Activated CD8-positive, alpha-beta memory T cell treated with anti-CD3 and anti-CD28 coated beads for 1 hour (primary cell): ENCODE measurements at places on chromosomes 3 and 15.

GRCh38 chr3:84961521-84962255 is 2.9 kb downstream of the CADM2 start:
- no peak for DNase-seq

- DNase-seq, result no peak
Measured at GRCh38 chr15:83475551-83475950, 28.4 kb downstream of the SH3GL3 start.

- no peak for DNase-seq
Measured at GRCh38 chr3:94716326-94717018, 653.6 kb downstream of the NSUN3 start.

DNA sequence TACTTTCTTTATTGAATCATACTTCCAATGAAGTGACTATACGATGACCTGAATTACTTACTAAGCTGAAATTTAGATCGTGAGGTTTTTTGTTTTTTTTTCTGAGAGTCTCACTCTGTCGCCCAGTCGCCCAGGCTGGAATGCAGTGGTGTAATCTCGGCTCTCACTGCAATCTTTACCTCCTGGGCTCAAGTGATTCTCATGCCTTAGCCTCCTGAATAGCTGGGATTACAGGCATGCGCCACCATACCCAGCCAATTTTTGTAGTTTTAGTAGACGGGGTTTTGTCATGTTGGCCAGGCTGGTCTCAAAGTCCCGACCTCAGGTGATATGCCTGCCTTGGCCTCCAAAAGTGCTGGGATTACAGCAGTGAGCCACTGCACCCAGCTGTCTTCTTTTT is 28.7 kb downstream of the SPPL2A start:
- DNase-seq, result no peak

DNA sequence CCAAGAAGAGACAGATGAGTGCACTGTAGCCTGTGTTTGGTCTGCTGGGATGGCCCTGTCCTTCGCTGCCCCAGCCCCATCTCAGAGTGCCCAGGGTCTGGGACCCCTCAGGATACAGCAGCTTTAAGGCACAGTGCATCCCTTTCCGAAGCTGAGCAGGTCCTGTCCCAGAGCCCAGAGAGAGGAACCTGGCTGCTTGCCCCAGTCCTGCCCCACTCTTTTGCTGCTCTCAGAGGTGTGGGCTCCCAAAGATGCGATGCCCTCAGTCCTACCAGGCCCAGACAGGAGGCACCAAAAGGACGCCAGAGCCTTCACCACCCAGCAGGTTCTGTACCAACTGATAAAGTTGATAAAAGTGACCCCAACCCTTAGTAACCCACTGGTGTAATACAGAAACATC is 8.2 kb downstream of the PLCD1 start:
- no peak for DNase-seq

GRCh38 chr3:13509059-13509815 is 29.1 kb downstream of the HDAC11 start:
- DNase-seq, result no peak

GRCh38 chr3:14577897-14578296 is 37.8 kb upstream of the GRIP2 start:
- DNase-seq, result no peak

DNA sequence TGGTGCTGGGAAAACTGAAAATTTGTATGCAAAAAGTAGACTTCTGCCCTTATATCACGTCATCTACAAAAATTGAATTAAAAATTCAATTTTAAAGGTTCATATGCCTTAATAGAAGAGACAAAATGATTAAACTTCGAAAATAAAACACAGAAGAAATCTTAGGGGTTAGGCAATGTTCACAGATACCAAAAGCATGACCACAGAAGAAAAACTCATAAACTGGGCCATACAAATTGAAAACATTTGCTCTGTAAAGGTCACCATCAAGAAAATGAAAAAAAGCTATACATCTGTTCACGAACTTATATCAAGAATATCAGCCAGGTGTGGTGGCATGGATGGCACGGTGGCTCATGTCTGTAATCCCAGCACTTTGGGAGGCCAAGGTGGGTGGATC is 245.1 kb downstream of the PCCB start:
- no peak for DNase-seq

DNA sequence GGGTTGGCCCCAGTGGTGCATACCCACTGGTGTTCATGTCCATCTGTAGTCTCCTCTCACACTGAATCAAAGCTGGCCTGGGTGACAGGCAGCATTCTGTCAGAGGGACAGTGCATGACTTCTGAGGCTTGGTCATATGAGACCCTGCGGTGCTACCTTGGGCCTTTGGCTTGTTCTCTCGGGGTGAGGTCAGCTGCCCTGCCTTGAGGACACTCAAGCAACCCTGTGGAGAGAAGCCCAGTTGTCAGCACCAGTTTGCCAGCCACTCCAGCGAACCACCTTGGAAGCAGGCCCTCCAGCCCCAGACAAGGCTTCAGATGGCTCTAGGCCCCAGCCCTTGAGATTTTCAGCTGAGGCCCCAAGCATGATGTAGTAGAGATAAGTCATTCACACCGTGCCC is 16.9 kb upstream of the RAB7A start:
- no peak for DNase-seq

GRCh38 chr3:128341659-128342395 is 124.9 kb downstream of the DNAJB8 start:
- DNase-seq, result no peak
